NCI-H1417 treated with DMSO at 0.1 percent for 48 hours (cell line): ENCODE measurements at places on chromosomes 3 and 15.

DNA sequence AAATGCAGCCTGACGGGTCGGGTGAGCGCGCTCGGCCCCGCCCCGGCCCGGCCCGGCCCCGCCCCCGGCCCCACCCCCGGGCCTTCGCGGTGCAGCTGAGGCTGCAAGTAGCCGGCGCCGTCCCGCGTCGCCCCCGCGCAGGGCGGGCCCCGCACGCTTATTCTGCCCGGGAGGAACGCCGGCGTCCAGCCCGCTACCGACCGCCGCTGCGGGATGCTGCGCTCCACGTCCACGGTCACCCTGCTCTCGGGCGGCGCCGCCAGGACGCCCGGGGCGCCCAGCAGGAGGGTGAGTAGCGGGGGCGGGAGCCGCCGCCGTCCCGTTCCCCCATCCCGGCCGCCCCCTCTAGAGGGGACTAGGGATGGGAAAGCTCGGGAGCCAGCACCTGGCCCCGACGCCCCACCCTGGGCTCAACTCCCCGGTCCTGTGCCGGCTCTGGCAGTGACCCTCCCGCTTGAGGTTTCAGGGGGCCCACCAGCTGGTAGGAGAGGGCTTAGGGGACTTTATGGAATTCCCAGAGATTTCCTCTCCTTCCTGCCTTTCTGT lies at the start of gene MYZAP:
MYZAP (plus strand) TSS at position 83 of the 546 bp plus-strand sequence; CDS start at position 214, 131 bp downstream.
- no peak for DNase-seq

GRCh38 chr3:7821858-7822257 lies 679.8 kb upstream of the LMCD1 start:
- DNase-seq: no peak

- DNase-seq: no peak
Observed at GRCh38 chr15:45664451-45664850, 29.6 kb downstream of the SQOR start.

- DNase-seq: no peak
Observed at GRCh38 chr3:84601303-84601702, 357.5 kb upstream of the CADM2 start.

- DNase-seq: no peak
Observed at GRCh38 chr15:77527164-77527778, 105.4 kb downstream of the LINGO1 start.

DNA sequence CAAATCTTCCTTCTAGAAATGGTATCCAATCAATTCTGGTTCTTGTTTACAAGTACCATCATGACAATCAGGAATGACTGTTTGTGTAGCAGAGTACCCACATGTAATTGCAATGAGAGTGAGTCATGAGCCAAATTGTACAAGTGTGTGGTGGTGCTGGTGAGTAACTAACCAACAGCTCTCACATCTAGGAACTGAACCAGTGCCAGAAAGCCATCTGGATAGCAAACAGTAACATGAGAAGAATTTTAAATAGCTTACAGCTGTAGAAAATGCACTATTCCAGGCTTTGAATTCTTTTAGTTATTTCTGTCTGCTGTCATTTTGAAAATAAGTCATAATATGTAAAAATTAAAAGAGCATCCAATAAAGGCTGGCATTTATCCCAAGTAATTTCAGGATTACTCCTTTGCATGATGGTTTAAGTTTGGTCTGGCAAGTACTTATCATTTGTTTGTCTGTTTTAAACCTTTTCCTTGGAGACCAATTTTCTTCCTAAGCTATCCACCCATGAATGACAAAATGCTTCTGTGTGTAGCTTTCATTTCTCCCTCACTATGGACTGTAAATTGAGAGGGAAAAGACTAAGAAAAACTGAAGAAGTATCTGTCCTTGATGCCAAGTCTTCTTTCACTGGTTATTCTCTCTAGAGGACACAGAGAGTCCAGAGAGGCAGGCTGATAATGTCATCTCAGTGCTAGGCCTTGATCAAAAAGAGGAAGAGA lies 60.0 kb downstream of the PIK3CB start:
- peak; percentile 8 for DNase-seq

DNA sequence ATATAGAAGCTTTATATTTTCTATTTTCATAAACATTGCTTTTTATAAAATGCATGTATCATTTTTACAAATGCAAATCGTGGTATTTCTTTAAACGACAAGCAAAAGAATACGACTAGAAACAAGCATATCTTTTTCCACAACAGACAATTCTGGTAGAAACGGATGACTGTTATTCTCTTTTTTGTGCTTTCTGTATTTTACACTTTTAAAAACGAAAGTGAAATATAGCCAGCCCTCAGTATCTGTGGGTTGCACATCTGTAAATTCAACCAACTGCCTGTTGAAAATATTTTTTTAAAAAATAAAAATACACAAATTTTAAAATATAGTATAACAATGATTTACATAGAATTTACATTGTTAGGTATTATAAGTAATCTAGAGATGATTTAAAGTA lies 61.3 kb downstream of the PRTG start:
- no peak for DNase-seq

- no peak for DNase-seq
Observed at GRCh38 chr3:188747489-188747888, 424.3 kb upstream of the TPRG1 start.

DNA sequence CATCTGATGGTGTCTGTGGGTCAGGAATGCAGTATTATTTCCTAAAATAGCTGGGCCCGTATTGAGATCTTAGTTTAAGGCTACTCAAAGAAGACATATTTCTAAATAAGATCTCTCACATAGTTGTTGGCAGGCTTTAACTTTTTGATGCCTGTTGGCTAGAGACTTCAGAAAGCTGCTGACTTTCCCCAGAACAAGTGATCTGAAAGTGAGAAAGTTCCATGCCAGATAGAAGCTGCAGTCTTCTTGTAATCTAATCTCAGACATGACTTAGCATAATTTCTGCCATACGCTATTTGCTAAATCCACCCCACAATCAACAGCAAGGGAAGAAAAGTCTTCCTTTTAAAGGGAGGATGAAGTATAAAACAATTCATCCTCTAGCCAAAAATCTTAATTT lies 867.1 kb downstream of the IGSF11 start:
- no peak for DNase-seq

- DNase-seq: peak; percentile 88
Observed at GRCh38 chr3:128280481-128281052, 127.3 kb downstream of the EEFSEC start.

- DNase-seq: no peak
Observed at GRCh38 chr3:29827756-29828155, 546.9 kb downstream of the RBMS3 start.

- DNase-seq: no peak
Observed at GRCh38 chr3:158663246-158663645, 9.2 kb downstream of the LXN start.

DNA sequence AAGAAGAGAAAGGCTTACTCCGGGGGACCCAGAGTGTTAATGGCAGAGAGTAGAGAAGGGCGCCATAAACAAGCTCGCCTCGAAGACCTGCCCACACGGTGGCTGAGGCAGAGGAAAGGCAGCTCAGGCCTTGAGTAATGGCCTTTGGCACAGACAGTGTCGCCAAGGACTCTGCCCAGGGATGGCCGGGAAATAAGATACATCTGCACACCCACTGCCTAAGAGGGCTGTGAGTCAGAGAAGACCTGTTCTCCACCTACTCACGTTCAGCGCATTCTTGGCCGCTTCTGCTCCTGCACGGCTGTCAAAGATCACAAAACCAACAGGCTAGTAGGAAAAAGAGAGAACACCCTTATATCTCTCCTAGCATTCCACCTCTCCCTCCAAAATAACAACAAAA lies 26.2 kb downstream of the RBPMS2 start:
- DNase-seq: no peak

- no peak for DNase-seq
Observed at GRCh38 chr3:114619771-114620170, 325.9 kb downstream of the TIGIT start.

GRCh38 chr3:88610820-88611219 lies 461.1 kb downstream of the C3orf38 start:
- no peak for DNase-seq

- no peak for DNase-seq
Observed at GRCh38 chr3:154223519-154223918, 100.8 kb downstream of the DHX36 start.

GRCh38 chr3:119555309-119555735 lies 4.1 kb downstream of the CD80 start:
- no peak for DNase-seq

DNA sequence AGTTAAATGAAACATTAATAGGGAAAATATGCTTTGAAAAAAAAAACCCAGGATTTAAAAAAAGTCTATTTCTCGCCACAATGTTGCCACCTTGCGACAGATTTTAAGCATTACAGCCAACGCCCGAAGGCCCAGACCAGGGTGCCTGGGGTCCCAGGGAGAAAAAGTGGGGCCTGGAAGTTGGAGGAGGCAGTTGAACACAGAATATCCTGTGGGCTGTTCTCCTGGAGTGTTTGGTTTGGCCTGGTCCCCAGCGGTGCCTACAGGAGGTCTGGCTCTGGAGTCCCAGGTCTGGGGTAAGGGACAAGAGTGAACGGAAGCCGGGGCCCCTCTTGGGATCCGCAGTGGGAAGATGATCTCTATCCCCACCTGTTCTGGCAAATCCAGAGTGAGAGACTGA lies 3.4 kb downstream of the RNU6-1 start:
- peak; percentile 34 for DNase-seq

- DNase-seq: no peak
Observed at GRCh38 chr15:33048255-33048654, 146.3 kb downstream of the FMN1 start.

GRCh38 chr15:100735129-100736053 lies 133.0 kb downstream of the ASB7 start:
- DNase-seq: no peak

DNA sequence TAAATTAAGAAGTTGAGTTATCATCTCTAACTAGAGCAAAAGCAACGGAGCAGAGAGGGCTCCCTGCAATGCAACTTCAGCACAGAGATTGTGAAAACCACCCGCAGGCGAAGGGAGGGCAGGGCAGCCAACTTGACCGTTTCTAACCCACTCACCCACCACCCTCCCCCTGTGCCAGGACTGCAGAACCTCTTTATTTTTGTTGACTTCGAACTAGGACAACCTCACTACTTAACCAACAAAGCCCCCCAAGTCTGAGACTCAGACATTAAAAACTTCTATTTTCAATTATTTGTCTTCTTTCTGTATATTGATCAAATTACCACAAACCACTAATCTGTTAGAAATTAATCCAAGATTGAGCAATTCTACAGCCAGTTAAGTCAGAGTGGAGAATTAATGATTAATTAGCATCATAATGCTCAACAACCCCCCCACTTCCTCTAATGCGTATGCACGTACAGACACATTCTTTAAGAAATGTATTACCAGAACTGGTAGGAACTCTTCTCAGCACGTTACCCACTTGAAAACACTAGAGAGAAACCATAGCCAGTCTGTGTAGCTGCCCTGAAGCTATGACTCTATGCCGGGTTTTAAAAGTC lies 2.0 kb downstream of the MGLL start:
- DNase-seq: no peak

DNA sequence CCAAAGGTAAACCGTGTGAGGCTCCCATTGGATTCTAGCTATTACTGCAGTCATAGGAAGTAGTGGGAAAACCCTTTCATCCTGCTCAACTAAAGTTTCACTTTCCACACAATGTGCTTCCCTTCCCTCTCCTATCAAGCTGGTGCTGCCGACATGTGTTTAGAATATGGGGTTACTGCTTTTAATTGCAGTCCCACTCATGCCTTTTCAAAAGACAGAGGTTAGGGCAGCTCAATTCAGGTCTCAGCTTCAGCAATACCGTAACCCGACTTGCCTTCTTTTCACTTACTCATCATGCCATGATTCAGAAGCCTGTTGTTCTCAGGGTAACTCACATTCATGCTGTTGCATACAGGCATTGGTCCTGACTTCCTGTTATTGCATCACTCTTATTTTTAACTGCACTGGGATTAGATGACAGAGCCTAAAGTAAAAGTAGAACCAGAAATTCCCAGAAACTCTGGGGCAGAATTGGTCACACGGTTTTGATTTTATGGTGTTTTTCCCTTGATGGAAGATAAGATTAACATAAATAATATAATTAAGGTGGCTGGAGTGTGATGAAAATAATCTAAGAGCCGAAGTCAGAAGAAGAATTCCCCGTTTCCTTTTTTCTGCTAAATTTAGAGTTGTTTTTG lies 45.7 kb downstream of the C2CD4B start:
- no peak for DNase-seq

- DNase-seq: no peak
Observed at GRCh38 chr3:135137296-135137695, 342.2 kb downstream of the EPHB1 start.

- DNase-seq: no peak
Observed at GRCh38 chr3:176896640-176897039, 300.6 kb downstream of the TBL1XR1 start.

DNA sequence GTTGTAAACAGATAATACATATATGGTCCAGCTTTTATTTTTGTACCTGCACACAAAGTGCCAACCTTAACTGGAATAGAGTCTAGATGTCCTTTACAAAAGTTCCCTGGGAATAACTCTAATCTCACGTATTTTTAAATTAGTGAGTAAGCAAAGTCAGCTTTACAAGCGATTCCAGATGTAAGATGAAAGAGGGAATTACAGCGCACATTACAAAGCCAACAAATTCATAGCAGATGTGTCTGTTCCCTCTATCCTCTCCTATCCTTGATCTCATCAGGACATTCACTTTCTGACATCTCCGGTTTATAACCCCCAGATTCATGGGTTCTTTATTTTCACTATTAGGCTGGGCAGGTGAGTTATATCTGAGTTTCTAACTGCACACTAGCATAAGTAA lies 406.8 kb upstream of the ZNF385D start:
- DNase-seq: no peak

- peak; percentile 9 for DNase-seq
Observed at GRCh38 chr3:16600780-16601536, 4.3 kb downstream of the DAZL start.

GRCh38 chr3:64098670-64099069 lies 75.4 kb upstream of the PSMD6 start:
- DNase-seq: no peak

- no peak for DNase-seq
Observed at GRCh38 chr3:143726727-143727126, 121.5 kb downstream of the SLC9A9 start.
